GM23248 (cell line): ENCODE measurements at places on chromosomes 2 and 18. TPM values are rescaled to one million over a fixed set of nuclear protein-coding genes. Genes with fewer than 3 reads are reported as not detected.

GRCh38 chr2:100446696-100447095 lies 23.6 kb upstream of the NMS start:
- H3K4me3 ChIP-seq = no peak overlapping the region
- H3K27ac ChIP-seq = no peak overlapping the region
- no peaks in the 10 kb centered on the region for H3K36me3 ChIP-seq
- H3K27me3 ChIP-seq = no peaks in the 10 kb centered on the region
- DNase-seq = peak; percentile 37

GRCh38 chr2:224109751-224110150 lies 70.7 kb upstream of the SERPINE2 start:
- peaks cover 16% of the 10 kb centered on the region for H3K4me1 ChIP-seq
- no peaks in the 10 kb centered on the region for H3K36me3 ChIP-seq
- H3K27ac ChIP-seq = no peak overlapping the region
- no peaks in the 10 kb centered on the region for H3K27me3 ChIP-seq
- H3K4me3 ChIP-seq = no peak overlapping the region
- no peak for DNase-seq

Gene POTEC
- total RNA-seq = not detected in 2 replicates

Gene SPATA3
- total RNA-seq = not detected in 2 replicates

Gene GPR55
- total RNA-seq = not detected in 2 replicates
